ENCODE measurements at places on chromosomes 6 and 20. TPM values are rescaled to one million over a fixed set of nuclear protein-coding genes. Genes with fewer than 3 reads are reported as not detected.

- no peak for DNase-seq
These were observed 428.5 kb downstream of the CD83 start for GRCh38 chr6:14546036-14546435.

DNA sequence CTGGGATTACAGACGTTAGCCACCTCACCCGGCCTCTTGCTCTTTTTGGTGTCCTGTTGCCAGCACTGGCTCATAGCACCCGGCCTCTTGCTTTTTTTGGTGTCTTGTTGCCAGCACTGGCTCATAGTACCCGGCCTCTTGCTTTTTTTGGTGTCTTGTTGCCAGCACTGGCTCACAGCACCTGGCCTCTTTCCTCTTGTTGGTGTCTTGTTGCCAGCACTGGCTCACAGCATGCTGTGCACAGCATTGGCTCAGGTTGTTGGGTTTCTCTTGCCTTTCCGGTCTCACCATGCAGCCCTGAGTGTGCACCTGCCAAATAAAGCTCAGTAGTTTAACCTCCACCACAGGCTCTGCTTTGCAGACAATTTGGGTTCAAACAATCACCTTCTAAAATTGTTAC lies 208.2 kb downstream of the THBS2 start:
- no peak for DNase-seq

- peak; percentile 90 for DNase-seq
These were observed 30.3 kb downstream of the TBPL1 start for GRCh38 chr6:133983099-133983939.

DNA sequence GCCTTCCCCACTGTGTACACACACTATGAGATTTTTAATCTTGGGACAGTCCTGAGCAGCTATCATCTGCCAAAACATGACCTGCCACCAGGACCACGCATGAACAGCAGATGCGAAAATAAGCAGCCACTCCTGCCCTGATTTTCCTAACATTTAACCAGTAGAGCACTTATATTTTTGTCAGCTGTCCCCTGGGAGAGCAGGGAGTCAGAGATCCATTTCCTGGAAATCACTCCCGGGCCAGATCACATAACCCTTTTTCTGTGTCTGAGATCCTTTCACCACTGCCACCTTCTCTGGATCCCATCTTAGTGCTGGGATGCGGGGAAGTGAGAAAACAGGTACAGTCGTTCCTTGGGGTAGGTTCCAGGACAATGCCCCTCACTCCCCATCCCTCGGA lies 5.7 kb downstream of the SDCBP2 start:
- DNase-seq, result no peak

- DNase-seq, result peak; percentile 18
These were observed 54.1 kb downstream of the CDS2 start for GRCh38 chr20:5180933-5181332.

DNA sequence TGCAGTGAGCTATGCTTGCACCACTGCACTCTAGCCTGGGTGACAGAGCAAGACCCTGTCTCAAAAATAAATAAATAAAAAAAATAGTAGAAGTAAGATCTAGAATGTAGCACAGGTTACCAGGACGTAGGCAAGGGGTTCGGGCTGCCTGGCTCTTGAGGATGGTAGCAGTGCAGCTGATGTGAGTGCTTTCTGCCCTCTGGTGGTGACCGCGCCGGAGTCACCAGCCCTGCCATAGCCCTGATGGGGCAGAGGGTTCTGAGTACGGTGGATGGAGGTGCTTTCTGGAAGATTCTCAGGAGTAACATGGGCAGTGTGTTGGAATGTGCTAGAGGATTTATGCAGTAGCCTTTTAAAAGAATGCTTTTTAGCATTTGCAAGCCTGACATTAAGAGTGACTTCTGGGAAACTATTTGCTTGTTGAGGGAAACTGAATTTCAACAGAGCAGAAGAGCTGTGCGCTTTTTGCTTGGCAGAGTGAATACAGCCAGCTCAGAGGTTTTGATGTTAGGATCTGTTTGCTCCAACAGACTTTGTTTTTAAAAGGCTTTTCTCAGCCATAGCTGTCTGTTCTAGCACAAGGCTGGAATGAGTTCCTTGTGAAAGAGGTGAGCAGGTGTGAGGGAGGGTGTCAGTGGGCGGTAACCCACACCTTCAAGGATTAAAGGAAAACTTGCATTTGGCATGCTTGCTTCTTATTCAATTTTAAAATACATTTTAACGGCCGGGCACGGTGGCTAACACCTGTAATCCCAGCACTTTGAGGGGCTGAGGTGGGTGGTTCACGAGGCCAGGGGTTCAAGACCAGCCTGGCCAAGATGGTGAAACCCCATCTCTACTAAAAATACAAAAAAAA lies 65.9 kb downstream of the PTPN1 start:
- peak; percentile 67 for DNase-seq

- no peak for DNase-seq
These were observed 282.8 kb downstream of the RNGTT start for GRCh38 chr6:88680654-88681053.

- peak; percentile 34 for DNase-seq
These were observed 66.5 kb upstream of the SLC35F1 start for GRCh38 chr6:117840541-117840983.

- peak; percentile 6 for DNase-seq
These were observed 94.1 kb downstream of the CDH22 start for GRCh38 chr20:46213946-46214823.

GRCh38 chr20:62627901-62628612 lies 14.2 kb upstream of the SLCO4A1 start:
- DNase-seq, result peak; percentile 73

GRCh38 chr6:163712566-163712961 lies 298.0 kb downstream of the QKI start:
- no peak for DNase-seq

GRCh38 chr6:12941422-12941821 lies 224.9 kb downstream of the PHACTR1 start:
- no peak for DNase-seq

- no peak for DNase-seq
These were observed 69.1 kb downstream of the FIG4 start for GRCh38 chr6:109760208-109760607.

- DNase-seq, result no peak
These were observed 13.2 kb downstream of the PI16 start for GRCh38 chr6:36967757-36968156.

- no peak for DNase-seq
These were observed 11.1 kb downstream of the HEBP2 start for GRCh38 chr6:138415125-138415524.

GRCh38 chr6:7249391-7249790 lies 63.6 kb downstream of the SSR1 start:
- DNase-seq, result no peak

GRCh38 chr20:40692240-40693011 lies 3.4 kb upstream of the MAFB start:
- DNase-seq, result no peak

DNA sequence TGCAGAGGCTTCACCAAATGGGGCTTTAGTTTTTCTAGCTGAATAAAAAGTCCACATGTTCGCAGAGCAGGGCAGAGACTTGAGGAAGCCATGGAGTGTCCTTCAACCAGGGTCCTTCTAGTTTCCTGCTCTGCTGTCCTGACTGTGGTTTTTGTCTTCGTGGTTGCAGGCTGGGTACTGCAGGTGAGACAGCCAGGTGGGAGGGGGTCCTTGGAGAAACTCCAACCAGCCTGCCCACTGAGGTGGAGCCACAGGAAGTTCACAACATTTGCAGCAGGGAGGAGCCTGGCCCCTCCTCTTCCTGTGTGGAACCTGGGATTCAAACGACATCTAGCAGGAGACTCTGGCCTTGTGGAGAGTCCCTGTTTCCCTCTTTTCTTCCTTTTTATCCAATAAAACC lies 68.8 kb upstream of the MYLIP start:
- no peak for DNase-seq

DNA sequence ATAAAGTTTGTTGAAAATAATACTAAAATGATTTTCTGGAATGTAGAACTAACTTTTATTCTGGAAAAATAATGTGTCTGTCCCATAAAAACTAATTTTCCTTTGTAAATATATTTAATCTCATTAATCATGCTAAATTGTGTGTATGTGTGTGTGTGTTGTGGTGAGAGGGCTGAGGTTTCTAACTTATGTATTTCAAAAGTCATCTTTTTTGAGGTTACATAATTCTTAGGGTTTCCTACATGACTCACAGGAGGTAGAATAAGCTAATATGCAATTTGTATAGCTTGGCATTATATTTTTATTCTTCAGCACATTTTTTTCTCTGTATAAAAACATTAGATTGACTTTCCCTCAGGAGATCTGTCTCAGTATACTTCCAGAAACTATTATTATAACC lies 64.1 kb upstream of the CLVS2 start:
- DNase-seq, result no peak

LGSN gene
- total RNA-seq, result 0.32 TPM

TSBP1 gene
- total RNA-seq, result under 0.01 TPM

Measured in fibroblast of villous mesenchyme (primary cell).